IPS DF 19.7 (cell line): ENCODE measurements at places on chromosomes 3 and 15.

- no peak for DNase-seq
These were observed 21.4 kb downstream of the ACKR2 start for GRCh38 chr3:42830437-42831320.

DNA sequence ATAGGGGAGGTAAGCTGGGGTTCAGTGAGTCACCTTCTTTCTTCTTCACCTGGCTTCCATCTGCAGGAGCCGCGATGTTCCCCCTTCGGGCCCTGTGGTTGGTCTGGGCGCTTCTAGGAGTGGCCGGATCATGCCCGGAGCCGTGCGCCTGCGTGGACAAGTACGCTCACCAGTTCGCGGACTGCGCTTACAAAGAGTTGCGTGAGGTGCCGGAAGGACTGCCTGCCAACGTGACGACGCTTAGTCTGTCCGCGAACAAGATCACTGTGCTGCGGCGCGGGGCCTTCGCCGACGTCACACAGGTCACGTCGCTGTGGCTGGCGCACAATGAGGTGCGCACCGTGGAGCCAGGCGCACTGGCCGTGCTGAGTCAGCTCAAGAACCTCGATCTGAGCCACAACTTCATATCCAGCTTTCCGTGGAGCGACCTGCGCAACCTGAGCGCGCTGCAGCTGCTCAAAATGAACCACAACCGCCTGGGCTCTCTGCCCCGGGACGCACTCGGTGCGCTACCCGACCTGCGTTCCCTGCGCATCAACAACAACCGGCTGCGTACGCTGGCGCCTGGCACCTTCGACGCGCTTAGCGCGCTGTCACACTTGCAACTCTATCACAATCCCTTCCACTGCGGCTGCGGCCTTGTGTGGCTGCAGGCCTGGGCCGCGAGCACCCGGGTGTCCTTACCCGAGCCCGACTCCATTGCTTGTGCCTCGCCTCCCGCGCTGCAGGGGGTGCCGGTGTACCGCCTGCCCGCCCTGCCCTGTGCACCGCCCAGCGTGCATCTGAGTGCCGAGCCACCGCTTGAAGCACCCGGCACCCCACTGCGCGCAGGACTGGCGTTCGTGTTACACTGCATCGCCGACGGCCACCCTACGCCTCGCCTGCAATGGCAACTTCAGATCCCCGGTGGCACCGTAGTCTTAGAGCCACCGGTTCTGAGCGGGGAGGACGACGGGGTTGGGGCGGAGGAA is 2.6 kb downstream of the ISLR2 start:
- DNase-seq = no peak

DNA sequence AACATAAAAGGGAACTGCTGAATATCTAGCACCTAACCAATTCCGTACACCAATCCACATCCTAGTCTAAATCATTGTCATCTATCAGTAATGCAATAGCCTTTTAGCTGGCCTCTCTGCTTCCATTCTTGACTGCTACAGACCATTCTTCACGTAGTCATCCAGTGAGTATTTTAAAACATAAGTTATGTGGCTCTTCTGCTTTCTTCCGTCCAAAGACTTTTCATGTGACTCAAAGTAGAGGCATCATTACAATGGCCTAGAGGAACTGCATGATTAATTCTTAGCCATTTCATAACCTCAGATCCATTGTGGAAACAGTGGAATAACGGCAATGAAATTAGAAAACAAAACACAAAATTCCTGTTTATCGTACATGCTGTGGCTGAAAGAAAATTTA is 88.9 kb upstream of the CBLB start:
- no peak for DNase-seq

- no peak for DNase-seq
These were observed 335.9 kb downstream of the THSD4 start for GRCh38 chr15:71451130-71451529.

DNA sequence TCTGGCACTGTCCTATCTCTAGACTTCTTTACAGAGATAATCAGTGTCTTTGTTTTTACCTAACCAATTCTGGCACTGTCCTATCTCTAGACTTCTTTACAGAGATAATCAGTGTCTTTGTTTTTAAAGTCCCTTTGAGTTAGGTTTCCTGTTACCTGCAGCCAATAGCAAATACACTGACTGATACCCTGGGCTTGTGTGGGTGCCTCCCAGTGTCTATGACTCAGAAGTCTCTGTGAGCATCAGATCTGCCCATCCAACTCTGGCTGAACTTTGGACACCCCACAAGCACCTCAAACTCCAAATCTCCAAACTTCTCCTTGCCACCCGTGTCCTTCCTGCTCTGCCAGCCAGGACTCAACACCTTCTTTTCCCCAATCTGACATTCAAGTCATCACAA is 30.4 kb downstream of the SLC41A3 start:
- DNase-seq = no peak

DNA sequence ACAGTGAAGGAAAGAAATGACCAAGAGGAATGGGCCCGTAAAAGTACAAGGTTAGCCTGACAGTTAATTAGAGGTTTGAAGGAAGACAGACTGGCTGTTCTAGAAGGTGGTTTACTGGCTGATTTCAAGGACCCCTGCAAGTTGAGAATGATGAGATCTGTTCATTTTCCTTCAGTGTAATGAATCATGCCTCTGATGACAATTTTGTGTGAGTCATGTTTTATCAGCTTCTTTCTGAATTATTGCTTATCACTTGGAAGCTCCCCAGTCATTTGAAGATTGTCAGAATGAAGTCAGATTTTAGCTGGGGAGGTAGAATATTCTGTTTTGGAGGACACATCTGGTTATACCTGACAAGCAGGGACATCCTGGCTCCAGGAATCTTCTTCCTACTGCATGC is 50.6 kb downstream of the DRD3 start:
- no peak for DNase-seq

DNA sequence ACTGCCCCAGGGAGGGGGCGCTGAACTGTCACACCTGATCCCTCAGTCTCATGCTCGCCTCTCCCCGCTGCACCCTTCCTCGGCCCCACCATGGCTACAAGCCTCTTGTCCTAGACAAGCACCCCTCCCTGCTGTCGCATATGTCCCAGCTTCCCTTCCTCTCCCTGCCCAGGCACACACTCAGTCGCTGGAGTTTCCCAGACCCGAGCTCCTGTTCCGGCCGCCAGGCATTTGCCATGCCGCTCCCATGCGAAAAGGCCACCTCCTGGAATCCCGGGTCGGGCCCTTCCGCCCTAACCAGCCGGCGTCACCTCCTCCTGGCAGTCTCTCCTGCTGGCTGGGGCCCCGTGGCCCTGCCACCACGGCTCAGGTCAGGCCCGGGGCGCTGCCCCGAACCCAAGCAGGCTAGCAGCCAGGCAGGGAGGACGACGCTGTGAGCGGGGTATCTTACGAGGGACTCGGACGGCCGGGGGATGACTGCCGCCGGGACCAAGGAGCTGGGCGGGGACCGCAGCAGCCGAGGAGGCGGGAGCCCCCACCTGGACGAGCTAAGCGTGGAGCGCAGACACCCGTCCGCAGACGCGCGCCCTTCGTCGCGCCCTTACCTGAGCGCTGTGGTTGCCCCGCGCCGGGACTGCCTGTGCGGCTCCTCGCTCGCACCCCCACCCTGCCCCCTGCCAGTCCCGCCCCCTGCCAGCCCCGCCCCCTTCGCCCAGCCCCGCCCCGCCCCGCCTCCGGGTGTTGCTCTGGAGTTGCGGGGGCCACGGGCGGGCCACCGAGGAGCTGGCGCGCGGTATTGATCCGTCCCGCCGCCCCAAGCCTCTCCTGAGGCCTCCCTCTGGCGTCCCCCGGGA is at the start of gene ALS2CL:
Gene ALS2CL (minus strand): TSS at position 642 of the 854 bp plus-strand sequence. CDS start 4,239 bp downstream, outside the sequence.
- DNase-seq = no peak

- DNase-seq = peak; percentile 57
These were observed 101.6 kb upstream of the LPP start for GRCh38 chr3:188052169-188053035.

GRCh38 chr3:77066829-77067228 is 26.9 kb downstream of the ROBO2 start:
- DNase-seq = no peak

- no peak for DNase-seq
These were observed 165.2 kb upstream of the TP63 start for GRCh38 chr3:189466004-189466403.

- peak; percentile 9 for DNase-seq
These were observed 413.9 kb downstream of the RBMS3 start for GRCh38 chr3:29694783-29695182.

GRCh38 chr15:62770752-62771151 is 271.8 kb upstream of the TPM1 start:
- DNase-seq = no peak
